ENCODE measurements at places on chromosomes 16 and 17.

DNA sequence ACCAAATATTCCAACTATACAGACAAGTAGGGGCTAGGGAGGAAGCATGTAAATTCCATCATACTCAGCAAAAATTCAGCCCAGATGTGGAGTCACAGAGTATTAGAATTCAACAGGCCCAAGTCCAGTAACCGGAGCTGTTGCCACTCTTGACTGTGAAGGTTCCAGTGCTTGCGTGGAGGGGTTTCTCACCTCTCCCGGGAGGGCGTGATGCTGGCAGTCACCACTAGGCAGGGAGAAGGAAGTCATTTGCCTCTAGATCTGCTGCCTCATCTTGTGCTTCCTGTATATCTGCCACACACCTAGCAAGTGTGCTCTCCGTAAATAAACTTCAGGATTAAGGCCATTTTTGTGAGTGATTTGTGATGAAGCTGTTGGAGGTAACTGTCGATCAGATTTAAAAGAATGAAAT lies 1.0 kb upstream of the CKLF start:
- peak; percentile 67 for DNase-seq

GRCh38 chr16:191831-192230 lies 11.6 kb downstream of the HBQ1 start:
- no peak for DNase-seq

DNA sequence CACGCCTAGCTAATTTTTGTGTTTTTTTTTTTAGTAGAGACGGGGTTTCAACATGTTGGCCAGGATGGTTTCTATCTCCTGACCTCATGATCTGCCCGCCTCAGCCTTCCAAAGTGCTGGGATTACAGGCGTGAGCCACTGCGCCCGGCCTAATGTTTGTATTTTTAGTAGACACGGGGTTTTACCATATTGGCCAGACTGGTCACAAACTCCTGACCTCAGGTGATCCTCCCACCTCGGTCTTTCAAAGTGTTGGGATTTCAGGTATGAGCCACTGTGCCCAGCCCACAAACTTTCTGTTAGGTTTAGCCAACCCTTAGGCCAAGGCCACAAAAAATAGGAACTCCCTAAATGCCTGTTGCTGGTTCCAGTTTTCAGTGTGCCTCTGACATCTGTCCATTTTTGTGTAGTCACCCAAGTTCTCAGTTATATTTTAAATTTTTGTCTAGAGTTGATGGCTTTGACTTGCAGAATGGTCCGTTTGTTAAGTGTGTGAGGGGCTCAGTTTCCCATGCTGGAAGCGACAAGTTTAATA lies 12.7 kb downstream of the CCL16 start:
- DNase-seq: no peak

GRCh38 chr16:86449446-86450095 lies 60.8 kb upstream of the FOXF1 start:
- peak; percentile 3 for DNase-seq

DNA sequence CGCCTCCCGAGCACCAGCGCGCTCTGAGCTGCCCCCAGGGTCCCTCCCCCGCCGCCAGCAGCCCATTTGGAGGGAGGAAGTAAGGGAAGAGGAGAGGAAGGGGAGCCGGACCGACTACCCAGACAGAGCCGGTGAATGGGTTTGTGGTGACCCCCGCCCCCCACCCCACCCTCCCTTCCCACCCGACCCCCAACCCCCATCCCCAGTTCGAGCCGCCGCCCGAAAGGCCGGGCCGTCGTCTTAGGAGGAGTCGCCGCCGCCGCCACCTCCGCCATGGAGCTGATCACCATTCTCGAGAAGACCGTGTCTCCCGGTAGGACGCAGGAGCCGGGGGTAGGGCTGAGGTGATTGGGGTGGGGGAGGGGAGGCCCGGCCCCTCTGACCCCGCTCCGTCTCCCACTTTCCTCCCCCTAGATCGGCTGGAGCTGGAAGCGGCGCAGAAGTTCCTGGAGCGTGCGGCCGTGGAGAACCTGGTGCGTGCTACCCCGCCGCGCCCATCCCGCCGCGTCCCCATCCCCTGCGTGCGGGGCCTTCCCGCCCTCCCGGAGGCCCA lies 329 bp downstream of the KPNB1 start:
- DNase-seq: no peak

DNA sequence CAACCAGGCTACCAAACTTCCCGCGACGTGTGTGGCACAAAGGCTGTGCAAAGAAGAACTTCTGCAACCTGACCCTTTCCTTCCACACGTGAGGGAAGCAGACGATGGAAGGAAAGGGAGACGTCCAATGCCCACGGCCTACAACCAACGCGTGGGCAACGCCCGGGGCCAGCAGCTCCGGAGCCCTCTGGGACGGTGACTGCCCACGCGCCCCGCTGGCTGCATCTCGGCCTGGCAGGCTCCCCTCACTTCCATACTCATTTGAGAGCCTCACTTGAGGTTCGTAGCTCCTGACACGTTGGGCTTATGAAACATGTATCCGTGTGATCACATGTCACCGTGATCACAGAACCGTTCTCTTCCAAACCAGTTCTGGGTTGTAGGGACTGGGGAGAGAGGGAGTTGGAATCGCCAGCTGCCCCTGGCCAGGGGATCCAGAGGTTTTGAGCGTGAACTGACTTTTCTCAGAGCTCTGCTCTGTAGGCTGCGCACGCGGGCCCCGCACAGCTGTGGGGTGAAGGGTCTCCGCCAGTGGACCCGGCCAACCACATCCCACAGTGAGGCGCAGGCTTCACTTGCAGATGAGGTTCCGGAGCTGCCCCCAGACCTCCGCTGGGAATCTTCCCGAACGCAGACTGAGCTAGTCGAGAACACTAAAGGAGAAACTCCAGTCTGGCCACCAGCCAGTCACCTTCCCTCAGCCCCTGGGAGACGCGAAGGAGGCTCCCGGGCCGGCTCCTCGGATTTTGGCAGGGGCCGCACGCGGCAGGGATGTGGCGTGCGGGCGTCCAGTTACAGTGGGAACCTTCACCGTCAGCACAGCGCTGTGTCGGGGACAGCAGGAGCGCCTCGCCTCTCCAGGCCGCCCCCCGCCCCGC lies 1.0 kb downstream of the LMF1 start:
- no peak for DNase-seq
